Right renal pelvis (tissue), 4 donors: ENCODE measurements at places on chromosomes 4 and X.
A peak's percentile ranks its signal among the peaks of the same experiment; 100 is the strongest.

- DNase-seq = no peak
Measured at GRCh38 chr4:176320976-176321361, 1.2 kb downstream of the SPCS3 start.

- peak; percentile 53 for DNase-seq
Measured at GRCh38 chr4:53015681-53016080, 153.6 kb downstream of the RASL11B start.

- DNase-seq = no peak
Measured at GRCh38 chr4:106371161-106371560, 2.6 kb upstream of the GIMD1 start.

DNA sequence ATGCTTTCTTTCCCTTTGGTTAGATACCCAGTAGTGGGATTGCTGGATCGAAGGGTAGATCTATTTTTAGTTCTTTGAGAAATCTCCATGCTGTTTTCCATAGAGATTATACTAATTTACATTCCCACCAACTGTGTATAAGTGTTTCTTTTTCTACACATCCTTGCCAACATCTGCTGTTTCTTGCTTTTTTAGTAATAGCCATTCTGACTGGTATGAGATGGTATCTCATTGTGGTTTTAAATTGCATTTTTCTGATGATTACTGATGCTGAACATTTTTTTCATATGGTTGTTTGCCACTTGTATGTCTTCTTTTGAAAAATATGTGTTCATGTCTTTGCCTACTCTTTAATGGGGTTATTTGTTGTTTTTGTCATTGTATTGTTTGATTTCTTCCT, 6.6 kb upstream of the AGA start:
- no peak for DNase-seq

DNA sequence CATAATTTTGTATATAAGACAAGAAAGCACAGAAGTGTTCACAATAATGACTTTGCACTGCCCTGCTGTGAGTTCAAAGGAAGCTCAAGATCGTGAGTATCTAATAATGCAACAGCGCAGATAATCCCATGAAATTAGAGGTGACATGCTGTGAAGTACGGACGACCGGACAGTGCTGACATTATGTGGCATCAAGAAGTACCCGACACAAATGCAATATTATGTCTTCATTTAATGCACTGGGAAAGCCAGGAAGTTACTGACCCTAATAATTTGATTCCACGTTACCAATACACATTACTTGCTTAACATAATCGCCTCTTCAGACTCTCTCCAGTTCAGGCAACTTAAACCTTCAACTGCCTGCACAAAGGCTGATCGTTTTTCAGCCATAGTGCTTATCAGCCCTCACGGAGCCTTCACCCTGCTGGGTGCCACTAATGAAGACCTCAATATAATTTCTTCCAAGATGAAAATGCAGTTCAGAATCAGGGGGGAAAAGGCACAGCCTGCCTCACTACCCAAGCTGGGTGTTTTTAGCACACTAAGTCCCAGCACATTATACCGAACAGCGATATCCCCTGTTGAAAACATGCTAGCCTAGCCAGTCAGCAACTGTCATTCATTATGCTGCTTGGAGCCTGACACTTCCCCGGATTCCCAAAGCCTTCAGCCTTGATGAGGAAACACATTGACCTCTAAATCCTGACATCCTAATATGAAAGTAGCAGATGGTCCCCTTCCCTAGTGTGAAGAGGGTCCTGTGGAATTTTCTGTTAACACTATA, 56.1 kb downstream of the SLC7A11 start:
- DNase-seq = no peak
